AG09319 (cell line): ENCODE measurements at places on chromosomes 12 and 14.

- no peak for DNase-seq
These were observed 44.6 kb upstream of the PTGDR start for GRCh38 chr14:52222901-52223300.

DNA sequence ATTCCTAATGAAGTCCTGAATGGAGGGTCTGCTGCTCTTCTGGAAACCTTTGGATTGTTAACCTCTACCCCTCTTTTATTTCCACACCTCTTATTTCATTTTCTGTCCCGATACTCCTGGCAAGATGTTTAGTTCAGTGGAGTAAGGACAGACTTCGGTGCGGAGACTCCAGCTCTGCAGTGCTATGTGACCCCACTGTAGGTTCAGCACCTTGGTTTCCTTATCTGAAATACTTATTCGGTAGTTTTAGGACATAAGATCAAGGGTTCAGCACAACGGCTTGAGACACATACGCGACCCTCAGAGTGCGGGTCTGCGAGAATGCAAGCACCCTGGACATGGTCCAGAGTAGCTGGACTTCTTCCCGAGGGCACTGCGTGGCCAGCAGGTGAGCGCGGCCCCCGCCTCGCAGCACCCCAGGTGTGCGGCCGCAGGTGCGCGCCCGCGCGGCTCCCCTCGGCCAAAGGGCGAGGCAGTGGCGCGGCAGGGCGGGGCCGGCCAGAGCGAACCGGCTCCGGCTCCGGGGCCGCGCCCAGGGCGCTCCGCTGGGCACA lies 465 bp upstream of the FGD4 start:
- DNase-seq = no peak

GRCh38 chr12:87094356-87094755 lies 838.2 kb upstream of the MGAT4C start:
- DNase-seq = no peak

DNA sequence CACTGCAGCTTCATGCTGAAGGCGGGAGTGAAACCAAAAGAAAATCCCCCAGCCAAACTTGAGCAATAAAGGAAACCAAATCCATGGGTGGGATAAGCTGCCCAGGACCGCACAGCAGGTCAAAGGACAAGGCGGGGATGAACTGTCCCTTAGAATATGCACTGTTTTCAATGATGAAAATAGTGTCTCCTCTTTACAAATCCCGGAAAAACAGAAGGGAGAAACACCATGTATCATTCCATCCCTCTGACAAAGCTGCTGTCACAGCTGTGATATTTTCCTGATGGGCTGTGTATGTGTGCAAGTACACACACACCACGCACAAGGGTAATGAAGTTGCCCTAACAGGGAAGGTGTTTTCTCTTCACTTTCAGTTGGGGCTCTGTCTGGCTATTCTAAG lies 70.3 kb downstream of the ACTN1 start:
- DNase-seq = no peak

GRCh38 chr12:122917507-122918121 lies 21.7 kb upstream of the VPS37B start:
- DNase-seq = peak; percentile 36
